Mesenteric fat pad (tissue), 1 donor: ENCODE measurements at places on chromosomes 5 and 9. TPM values are rescaled to one million over a fixed set of nuclear protein-coding genes. Genes with fewer than 3 reads are reported as not detected.

The PCDHB4 gene
- 2.5 TPM for total RNA-seq

The IL4 gene
- not detected for total RNA-seq

The TAF1L gene
- total RNA-seq: not detected

The SUSD1 gene
- 18.9 TPM for total RNA-seq

The ZCCHC10 gene
- total RNA-seq: 13.9 TPM

The OR1Q1 gene
- not detected for total RNA-seq

The TMEM215 gene
- total RNA-seq: not detected

The GRIA1 gene
- 3.2 TPM for total RNA-seq

The SLC34A3 gene
- total RNA-seq: not detected

The GCNT4 gene
- 1.00 TPM for total RNA-seq

GRCh38 chr9:69633716-69634115 lies 38.5 kb downstream of the APBA1 start:
- DNase-seq: no peak

GRCh38 chr5:5011151-5011550 lies 129.0 kb upstream of the ADAMTS16 start:
- DNase-seq: no peak

- no peak for DNase-seq
Observed at GRCh38 chr9:103407260-103407659, 412.1 kb downstream of the CYLC2 start.

DNA sequence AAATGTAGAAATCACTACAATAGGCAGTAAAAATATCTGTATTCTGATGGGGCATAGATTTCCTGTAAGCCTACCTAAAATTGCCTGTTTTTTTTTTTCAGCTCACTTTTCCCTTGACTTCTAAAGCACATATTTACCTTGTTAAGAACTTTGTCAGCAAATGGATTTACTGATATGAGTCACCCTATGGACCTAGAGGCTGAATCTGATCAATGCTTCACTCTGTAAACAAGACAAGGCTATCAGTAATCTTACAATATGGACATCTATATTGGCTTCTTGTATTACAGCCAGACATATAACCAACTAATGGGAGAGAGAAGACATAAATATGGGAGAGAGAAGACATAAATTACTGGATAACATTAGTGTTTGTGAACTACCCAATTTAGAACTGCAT lies 792.7 kb upstream of the CHD1 start:
- no peak for DNase-seq

- DNase-seq: no peak
Observed at GRCh38 chr5:149702607-149702933, 27.5 kb upstream of the PPARGC1B start.

DNA sequence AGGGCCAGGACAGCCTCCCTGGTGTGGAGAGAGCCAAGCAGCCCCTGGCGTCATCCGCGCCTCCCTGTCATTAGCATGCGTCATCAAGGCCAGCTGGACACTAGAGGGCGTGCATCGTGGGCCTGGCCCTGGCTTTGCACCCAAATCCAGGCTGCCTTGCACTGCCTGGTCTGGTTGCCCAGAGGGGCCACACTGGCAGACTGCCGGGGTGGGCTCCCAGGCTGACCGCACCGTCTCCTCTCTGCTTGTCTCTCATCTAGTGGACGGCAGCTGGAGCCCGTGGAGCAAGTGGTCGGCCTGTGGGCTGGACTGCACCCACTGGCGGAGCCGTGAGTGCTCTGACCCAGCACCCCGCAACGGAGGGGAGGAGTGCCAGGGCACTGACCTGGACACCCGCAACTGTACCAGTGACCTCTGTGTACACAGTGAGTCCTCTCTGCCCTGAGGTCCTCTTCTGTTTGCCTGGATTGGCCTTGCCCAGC lies 29.0 kb downstream of the HK3 start:
- no peak for DNase-seq

DNA sequence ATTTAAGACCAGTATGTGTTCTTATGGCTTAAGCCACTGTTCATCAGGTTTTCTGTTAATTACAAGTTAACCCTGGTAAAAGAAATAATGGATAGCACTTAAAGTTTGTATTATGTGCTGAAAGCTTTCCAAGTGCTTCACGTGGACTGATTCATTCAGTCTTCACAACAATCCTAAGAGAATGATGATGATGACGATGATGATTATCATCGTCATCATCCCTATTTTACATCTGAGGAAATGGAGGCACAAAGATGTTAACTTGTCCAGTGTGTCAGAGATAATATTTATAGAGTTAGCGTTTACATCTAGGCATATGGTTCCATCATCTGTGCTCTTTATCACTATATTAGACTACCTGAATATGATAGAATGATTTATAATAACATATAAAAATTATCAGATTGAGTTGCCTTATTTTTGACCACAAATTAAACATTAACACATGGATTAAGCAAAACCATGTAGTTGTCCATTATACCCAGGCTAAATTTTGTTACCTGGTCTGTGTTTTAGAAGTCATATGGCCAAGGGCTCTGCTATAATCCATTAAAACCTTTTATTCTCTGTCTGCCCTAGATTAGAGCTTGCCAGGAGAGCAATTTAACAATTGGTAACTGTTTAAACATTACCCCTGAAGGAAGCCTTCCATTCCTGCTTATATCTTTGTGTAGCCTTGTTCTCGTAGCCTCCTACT lies 102.3 kb upstream of the MAP3K1 start:
- no peak for DNase-seq

DNA sequence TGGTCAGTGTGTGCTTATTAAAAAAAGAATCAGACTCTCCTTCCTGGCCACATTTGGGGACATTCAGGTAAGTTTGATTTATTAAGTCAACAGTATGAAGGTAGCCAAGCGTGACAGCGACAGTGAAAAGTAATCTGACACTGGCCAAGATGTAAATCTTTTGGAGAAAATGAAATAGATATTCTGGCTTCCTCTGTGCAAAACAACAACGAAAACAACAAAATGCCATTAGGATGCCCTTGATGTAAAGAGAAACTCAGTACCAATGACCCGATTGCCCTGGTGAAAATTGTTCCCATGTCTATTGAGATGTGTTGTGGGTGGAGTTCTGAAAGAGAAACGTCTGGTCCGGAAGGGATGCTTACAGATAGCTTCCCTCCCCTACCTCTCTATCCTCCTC lies 267.8 kb downstream of the MAT2B start:
- DNase-seq: no peak

- no peak for DNase-seq
Observed at GRCh38 chr9:119968836-119969707, 599.8 kb upstream of the BRINP1 start.

DNA sequence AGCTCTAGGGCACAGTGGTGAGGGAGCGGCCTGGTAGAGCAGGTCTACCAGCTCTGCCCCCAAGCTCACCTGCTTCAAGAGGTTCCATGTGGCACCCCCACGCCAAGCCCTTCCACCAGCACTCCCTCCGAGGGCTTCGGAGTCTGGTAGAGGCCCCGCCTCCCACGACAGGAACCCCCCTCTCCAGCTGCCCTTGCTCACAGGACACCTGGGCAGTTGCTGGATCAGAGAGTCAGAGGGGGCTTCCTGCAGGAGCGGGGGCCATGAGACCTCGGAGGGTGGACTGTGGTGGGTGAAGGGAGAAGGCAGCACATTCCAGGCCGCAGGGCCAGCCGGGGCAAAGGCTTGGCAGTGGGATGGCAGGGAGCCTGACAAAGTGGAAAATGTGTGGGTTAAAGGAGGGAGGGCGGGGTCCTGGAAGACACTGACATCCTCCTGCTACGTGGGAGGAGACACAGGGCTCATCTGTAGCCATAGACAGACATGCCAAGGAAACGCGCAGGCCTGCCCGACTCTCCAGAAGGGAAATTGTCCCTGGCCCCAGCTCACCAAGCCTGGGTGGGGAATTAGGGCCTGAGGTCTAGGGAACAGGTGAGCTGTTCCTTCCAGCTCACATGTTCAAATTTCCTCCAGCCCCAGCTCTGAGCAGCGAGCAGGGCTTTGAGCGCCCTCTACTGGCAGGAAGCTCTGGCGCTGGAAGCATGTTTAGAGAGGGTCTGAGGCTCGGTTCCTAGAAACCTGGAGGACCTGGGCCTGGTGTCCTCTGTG lies 74.2 kb downstream of the NTNG2 start:
- DNase-seq: no peak

DNA sequence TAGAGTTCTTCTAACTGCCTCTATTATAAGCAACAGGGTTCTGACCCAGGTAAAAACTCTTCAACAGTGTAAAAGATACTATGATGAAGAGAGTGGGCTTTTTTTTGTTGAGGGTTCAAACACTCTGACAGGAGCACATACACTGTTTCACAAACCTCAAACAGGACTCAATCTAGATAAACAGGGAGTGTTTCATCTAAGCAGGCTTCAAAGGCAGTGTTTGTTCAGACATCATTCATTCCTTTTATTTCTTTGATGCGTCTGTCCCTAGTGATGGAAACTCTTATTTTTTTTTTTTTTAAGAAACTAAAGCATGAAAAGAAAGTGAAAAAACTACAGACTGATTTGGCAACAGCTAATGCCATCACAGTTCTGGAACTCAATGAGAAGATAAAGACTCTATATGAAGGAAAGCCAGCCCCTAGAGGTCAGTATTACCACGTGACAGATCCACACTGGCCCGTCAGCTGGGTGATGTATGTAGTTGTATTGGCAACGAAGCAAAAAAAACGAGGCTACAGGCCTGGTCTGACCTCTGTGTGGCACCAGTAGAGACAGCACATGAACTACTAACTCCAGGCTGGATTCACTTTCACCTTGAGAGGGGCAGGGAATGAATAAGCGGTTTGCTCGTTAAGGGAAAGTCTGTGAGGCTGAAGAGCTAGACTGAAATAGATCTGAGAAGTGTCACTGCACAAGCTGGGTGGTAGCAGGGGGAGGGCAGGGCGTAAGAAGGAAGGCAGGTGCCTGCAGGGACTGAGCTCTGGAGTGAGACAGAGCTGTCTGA lies 172.2 kb downstream of the CCDC192 start:
- DNase-seq: no peak

- DNase-seq: no peak
Observed at GRCh38 chr5:134567641-134568336, 42.3 kb downstream of the JADE2 start.

DNA sequence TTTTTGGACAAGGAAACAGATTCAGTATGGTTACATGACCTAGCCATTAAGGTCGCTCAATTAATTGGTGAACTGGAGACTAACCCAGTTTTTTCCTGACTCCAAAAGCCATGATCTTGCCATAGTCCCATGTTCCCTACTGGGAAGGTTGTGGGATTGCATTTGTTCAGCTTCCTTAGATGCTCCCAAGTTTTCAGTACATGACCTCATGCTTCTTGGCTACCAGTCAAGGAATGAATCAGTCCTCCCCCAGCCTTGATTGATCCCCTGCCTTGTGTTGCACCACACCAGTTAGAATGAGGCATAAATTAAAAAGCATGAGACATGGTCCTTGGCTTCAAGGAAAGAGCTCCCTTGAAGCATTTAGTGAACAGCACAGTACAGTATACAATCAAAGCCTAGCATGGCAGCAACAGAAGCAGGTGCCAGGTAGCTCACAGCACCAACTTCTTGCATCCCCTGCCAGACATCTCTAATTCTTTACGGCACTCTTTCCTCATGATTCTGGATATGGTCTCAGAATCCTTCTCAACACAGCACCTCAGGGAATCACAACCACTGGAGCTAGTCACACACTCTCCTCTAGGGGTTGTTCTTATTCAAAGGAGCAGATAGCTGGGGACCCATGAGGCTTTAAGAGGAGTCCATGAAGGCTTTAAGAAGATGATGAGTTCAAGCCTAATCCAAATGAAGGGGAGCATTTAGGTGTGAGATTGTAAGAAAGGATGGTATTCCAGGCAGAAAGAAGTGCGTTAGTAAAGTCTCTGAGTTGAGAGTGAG lies 295.5 kb upstream of the CLINT1 start:
- no peak for DNase-seq

- no peak for DNase-seq
Observed at GRCh38 chr9:133472753-133473378, 6.0 kb downstream of the SLC2A6 start.

GRCh38 chr5:147384346-147385193 lies 125.3 kb downstream of the DPYSL3 start:
- no peak for DNase-seq
